ENCODE measurements at places on chromosomes 6 and 20.

GRCh38 chr6:118748311-118749062 lies 97.1 kb upstream of the CEP85L start:
- DNase-seq, result no peak

DNA sequence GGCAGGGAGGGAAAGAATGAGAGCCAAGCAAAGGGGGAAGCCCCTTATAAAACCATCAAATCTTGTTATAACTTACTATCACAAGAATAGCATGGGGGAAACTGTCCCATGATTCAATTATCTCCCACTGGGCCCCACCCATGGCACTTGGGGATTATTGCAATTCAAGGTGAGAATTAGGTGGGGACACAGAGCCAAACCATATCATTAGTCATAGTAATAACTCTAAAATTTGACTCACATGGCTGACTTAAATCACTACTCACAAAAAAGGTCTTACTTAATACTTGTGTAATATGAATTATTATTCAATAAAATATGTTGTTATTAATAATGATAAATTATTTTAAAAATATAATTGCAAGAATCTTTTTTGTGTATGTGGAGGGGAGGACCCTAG lies 178.1 kb upstream of the TCF21 start:
- no peak for DNase-seq

DNA sequence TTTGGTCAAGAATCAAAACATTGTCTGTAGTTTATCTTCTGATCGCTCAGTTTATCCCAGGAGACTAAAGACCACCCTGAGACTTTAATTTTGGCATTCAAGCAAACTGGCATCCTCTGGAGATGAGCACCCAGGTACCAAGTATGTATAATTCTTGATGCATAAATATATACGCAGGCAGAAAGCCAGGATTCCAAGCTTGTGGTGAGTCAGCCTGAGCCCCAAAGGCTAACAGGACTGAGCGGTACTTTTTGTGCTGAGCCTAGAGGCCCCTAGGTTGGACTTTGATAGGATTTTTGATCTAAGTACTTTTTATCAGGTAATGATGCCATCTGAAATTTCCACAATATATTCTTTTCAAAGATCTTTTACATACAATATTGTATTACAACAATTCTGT lies 301.3 kb downstream of the TFAP2B start:
- DNase-seq, result no peak

- no peak for DNase-seq
These were observed 10.9 kb downstream of the ADRM1 start for GRCh38 chr20:62313460-62314338.

GRCh38 chr20:49380337-49380780 lies 102.1 kb downstream of the KCNB1 start:
- DNase-seq, result no peak
